ENCODE measurements at places on chromosomes 7 and 10. TPM values are rescaled to one million over a fixed set of nuclear protein-coding genes. Genes with fewer than 3 reads are reported as not detected.

The INMT gene
- 40.4 TPM for total RNA-seq

The DLG5 gene
- total RNA-seq: 8.8 TPM

The PAPOLB gene
- total RNA-seq: 0.05 TPM

The KLF14 gene
- total RNA-seq: not detected

The CCZ1 gene
- 38.2 TPM for total RNA-seq

The PTN gene
- 18.8 TPM for total RNA-seq
